Motor neuron (in vitro differentiated cells): ENCODE measurements at places on chromosomes 2 and 18. TPM values are rescaled to one million over a fixed set of nuclear protein-coding genes. Genes with fewer than 3 reads are reported as not detected.

Gene TET3
- 10.7 and 13.2 TPM in 2 replicates for total RNA-seq

GRCh38 chr18:9488538-9488937 is 13.2 kb downstream of the RALBP1 start:
- no peak for ATAC-seq

GRCh38 chr2:143905587-143905986 is 614.3 kb downstream of the ZEB2 start:
- ATAC-seq, result no peak

DNA sequence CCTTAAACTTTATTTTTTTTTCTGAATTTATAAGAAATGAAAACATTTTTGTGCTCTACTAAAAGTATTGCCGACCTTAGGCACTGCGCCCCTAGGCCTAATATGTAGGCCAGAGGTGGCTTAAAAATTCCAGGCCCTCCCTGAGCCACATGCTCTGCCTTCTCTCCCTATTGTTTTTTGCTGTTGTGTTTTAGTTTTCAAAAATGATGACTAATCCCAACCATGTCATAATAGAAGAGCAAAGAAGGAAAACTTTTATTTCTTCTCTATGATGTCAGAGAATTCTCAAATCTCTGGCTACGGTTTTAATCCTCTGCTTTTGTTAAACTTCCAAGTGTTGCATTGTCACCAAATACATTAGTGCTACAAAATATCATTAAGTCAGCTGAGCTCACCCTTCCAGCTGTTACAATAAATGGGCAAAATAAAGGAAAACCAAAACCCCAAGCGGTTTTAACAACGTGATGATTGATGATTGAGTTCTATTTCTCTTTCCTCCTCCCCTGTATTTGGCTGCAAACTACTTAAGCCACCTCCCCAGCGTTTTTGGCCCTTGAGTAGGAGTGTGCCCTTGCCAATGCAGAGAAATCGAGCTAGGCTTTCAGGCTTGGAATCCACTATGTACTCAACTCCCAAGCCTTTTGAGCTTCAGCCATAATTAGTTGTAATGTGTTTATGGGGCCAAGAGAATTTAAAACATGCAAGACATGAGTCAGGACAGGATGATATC is 163.5 kb upstream of the POU3F3 start:
- ATAC-seq, result no peak
